ENCODE measurements at places on chromosomes 7 and 10.

DNA sequence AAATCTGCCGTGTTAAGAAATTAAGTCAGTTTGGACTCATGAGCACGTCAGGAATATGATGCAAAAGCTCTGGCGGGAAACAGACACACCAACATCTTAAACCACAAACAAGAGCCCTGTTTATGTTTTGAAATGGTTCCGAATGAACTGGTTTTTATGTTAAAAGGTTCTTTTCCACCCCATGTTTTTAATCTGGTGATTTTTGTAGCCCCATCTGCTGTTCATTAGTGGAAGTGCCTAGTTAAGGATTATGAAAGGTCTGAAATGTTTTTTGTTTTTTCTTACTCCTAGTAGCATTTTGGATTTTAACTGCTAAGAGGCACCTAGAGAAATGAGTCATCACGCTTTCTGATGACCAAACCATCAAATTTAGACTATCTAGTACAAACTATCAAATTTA lies 404.1 kb upstream of the MKI67 start:
- DNase-seq, result no peak

DNA sequence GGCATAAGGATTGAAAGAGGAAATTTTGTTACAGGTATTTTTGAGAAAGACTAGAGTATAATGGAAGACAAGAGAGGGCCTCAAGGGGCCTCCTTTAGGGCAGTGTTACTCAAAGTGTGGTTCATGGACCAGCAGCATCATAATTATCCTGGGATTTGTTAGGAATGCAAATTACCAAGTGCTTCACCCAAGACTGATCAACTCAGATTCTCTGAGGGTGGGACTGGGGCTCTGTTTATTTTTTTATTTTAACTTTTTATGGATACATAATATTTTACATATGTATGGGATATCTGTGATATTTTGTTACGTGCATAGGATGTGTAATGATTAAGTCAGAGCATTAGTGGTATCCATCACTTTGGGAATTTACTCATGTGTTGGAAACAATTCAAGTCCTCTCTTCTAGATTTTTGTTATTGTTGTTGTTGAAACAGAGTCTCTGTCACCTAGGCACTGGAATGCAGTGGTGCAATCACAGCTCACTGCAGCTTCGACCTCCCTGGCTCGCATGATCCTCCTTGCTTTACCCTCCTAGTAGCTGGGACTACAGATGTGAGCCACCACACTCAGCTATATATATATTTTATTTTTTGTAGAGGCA lies 2.2 kb upstream of the KCTD7 start:
- DNase-seq, result no peak

DNA sequence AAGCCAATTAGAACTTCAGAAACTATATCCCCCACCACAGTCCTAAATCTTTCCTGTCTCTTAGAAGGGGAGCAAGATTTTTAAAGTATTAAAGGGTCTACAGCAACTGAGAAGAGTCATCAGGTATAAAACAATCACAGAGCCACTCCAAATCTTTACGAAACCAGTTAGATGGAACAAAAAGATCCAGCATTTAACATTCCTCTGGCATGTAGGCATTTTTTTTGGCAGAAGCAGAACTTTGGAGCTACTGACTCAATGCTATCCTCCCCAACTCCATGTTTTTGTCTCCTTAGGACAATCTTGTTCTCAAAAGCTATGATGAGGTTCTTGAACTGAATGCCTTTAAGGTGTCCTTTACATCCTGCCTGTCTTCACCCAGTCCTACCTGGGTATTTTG lies 333.3 kb downstream of the PRPF18 start:
- no peak for DNase-seq

GRCh38 chr10:126749015-126749655 lies 78.6 kb upstream of the C10orf90 start:
- peak; percentile 81 for DNase-seq

- no peak for DNase-seq
Measured at GRCh38 chr10:100710151-100710871, 35.1 kb upstream of the PAX2 start.

DNA sequence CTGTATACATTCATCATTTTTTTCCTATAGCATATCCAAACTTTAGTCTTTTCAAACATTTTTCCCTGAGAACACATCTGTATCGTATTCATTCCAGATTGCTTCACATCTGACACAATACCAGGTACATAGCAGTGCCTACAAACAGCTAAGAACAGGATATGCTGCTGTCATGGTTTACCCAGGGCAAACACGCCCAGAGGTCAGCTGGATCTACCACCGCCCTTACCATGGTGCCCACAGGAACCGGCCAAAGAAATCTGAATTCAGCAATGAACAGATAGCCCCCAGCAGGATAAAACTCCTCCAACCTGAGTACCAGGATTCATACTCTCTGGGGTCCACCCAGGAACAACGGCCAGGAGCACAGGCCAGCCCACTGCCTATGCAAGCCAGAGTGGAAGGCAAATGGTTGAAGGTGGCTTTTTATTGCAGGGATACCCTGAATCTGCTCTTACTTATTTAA lies 43.0 kb downstream of the TNS3 start:
- DNase-seq, result no peak

- DNase-seq, result no peak
Measured at GRCh38 chr10:80276335-80276734, 13.1 kb downstream of the MAT1A start.

- DNase-seq, result no peak
Measured at GRCh38 chr7:146146831-146147486, 30.4 kb downstream of the CNTNAP2 start.

DNA sequence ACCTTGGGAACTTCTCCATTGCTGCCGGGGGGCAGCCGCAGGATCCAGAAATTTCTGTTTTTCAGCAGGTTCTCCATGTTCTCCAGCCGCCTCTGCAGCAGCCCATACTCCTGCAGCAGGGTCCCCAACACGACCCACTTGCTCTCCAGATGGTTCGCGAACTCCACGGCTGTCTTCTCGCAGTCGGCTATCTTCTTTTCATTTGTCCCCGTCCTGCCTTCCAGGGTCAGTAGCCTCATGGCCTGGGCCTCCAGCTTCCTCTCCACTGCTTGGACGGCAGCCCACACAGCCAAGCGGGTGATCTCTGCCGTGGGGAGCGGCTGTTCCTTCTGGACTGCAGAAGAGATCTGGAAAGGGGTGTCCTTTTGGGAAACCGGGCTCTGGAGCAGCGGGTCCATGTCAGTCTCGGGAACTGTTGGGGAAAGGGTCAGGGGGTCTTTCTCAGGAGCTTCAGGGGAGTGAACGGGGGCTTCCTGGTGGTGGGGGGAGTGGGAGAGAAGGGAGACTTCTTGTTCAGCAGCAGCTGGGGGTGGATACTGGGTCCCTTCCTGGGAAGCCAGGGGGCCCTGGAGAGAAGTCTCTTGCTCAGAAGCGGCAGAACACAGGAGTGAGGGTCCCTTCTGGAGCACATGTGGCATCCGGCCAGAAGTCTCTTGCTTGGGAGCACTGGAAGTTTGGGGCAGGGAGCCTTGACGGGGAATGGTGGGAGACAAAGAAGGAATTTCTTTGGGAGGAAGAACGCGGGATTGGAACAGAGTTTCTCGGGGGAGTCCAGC lies 5.5 kb downstream of the ZNF777 start:
- no peak for DNase-seq

DNA sequence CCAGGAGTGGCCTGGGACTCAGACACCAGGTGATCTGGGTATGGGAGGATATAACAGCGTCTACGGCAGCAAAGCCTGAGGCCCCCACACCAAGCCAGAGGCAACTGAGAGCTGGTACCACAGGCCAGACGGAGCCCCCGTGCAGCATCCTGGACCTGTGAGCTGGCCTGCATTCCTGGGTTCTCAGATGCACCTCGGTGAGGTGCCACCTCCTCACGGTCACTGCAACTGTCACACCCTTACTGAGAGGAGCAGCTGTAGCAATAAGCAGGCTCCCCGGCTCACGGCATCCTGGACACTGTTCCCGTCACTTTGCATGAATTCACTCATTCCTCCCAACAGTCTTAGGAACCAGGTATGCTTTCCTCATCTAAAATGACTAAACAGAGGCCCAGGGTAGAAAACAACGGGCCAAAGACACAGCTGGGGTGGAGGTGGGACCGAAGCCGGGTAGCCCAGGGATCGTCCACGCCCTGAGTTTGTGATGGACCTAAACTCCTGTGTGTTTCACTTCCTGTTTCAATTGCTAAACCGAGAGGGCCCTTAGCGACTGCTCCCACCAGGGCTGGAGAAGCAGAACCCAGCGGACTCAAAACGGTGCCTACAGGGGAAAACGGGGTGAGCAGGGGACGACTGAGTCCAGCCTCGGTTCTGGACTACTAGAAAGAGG lies 98.7 kb downstream of the CTBP2 start:
- no peak for DNase-seq

- no peak for DNase-seq
Measured at GRCh38 chr10:79628988-79629954, 18.5 kb downstream of the SFTPA1 start.

DNA sequence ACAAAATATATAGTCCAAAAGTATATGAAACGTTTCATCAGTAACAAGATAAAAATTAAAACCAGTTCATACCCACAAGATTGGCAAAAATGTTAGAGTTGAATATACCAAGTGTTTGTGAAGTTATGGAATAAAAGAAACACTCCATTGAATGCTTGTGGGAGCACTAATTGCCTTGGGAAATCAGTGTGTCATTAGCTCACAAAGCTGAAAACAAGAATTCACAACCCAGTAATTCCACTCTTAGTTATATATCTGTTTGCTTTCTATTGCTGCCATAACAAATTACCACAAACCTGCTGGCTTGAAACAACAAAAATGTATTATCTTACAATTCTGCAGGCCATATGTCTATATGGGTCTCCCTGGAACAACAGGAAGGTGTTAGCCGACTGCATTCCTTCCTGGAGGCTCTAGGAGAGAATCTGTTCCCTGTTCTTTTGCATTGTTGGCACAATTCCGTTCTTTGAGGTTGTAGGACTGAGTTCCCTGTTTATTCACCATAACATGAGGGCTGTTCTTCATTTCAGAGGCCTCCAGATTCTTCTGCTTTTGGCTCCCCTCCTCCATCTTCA lies 45.7 kb downstream of the SEM1 start:
- DNase-seq, result no peak

DNA sequence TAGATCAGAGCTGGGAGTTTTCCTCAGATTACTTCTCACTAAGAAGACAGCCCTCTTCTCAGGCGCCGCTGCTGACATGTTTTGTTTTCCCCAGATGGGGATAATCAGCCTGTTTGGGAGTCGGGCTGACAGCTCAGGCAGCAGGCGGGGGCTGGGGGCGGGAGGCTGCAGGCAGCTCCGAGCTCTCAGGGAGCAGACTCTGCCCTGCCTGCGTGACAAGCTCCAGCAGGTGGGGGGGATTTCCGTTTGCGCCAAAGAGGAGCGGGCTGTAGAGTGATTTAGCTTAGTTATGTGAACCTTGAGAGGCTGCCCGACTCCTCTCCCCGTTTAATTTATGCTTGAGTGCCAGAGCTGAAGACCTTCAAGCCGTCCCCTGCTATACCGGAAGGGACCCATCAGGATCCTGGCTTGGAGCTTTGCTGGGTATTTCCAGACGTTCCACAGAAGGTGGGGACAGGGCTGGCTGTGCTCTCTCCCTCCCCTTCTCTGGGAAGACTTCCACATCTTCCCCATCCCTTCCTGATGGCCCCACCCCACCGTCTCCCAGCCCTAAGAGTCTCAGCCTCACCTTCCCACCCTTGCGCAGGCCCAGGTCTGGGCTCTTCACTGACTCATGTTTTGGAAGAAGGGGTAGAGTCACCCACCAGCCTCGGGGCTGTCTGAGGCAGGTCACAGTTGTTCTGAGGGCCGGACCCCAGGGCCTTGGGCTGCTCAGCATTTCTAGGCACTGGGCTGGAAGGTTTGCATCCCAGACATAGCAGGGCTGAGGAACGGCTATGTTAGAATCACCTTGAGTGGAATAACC lies 24.7 kb upstream of the ADCYAP1R1 start:
- peak; percentile 33 for DNase-seq

Data from myocyte (in vitro differentiated cells).